ENCODE measurements at places on chromosomes 2 and 18. TPM values are rescaled to one million over a fixed set of nuclear protein-coding genes. Genes with fewer than 3 reads are reported as not detected.

DNA sequence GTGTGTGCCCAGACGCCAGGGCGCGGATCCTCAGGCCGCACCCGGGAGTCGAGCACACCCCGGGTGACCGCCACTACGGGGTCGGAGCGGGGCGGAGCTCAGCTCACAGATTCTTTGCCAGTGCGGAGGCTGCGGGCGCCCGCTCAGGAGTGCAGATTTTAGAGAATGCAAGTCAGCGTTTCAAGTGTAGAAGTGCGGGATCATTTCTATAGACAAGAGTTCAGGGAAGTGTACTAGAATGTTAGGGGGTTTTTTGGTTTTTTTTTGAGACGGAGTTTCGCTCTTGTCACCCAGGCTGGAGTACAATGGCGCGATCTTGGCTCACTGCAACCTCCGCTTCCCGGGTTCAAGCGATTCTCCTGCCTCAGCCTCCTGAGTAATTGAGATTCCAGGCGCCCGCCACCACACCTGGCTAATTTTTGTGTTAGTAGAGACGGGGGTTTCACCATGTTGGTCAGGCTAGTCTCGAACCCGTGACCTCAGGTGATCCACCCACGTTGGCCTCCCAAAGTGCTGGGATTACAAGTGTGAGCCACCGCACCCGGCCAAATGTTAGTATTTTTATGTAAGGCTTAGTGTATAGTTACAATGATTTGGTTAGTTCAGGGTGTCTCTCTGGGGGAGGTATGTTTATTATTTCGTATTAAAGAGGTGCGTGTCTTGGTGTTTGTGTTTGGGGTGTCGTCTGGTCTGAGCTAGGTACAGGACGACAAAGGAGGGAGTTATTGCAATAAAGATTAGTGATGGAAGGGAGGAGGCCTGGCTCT is 619 bp upstream of the FAM168B start:
- no peak for DNase-seq

- DNase-seq = no peak
Observed at GRCh38 chr2:150631236-150631821, 143.9 kb upstream of the RND3 start.

GRCh38 chr18:48724442-48724841 is 185.6 kb downstream of the CTIF start:
- no peak for DNase-seq

DNA sequence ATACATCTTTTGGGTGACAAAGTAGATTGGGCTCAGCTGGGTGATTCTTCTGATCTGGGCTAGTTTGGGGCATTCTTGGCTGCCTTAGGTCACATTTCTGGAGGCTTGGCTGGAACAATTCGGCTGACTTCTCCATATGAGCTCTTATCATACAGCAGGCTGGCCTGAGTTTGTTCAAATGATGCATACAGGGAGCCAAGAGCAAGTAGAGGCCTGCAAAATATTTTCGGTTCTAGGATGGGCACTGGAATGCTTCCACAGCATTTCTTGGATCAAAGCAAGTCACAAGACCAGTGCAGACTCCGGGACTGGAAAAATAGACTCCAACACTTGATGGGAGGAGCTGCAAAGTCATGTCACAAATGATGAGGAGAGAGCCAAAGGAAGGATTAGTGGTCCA is 98.4 kb downstream of the SCG2 start:
- no peak for DNase-seq

DNA sequence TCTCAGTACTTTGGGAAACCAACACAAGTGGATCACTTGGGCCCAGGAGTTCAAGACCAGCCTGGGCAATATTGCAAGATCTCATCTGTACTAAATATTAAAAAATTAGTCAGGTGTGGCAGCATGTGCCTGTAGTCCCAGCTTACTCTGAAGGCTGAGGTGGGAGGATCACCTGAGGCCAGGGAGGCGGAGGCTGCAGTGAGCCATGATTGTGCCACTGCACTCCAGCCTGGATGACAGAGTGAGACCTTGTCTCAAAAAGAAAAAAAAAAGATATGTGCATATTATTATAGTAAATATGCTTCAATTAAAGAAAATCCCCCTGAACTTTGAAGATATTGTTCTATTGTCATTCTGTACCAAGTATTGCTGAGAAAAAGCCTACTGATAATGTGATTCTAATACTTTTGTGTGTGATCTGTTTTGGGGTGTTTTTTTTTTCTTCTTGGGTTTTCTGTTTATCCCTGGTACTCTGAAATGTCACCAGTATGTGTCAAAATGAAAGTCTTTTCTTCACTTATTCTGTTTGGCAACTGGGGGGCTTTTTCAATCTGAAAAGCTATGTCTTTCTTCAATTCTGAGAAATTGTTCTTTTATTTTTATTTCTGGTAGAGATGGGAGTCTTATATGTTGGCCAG is 13.2 kb downstream of the NEURL3 start:
- DNase-seq = no peak

DNA sequence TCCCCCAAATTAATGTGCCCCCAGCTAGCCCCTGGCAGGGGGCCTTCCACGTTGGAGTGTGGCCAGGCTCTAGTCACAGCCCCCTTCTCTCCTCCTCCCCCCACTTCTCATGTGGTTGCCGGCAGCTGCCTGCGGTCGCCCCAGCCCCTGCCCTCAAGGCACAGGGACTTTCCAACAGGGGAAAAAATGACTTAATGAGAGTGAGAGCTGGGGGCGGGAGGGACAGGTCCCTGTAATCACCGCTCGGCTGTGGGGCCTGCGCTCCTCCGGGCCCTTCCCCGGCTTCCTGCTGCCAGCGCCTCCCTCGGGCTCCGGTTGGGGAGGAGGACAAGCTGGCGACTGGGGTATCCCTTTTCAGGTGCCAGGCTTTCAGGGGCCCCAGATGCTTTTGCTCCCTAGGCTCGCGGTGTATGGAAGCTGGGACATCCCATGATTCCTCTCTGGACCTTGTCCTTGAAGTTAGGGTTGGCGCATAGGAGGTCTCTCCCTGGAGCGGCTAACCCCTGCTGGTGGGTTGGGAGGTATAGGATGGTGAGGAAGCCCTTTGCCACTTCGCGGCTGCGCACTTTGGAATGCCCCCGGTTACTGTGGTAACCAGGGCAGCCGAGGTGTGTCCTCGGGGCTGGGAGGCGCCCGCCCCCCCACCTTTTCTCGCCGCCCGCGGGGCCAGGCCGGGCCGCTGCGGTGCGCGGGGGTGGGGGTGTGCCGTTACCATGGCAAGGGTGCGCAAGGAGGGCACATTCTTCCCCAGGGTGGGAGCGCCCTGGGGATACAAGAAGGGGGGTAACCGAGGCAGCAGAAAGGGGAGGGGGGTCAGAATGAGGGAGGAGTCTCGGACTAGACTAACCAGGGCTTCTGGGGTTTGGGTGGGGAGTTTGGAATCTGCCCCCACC is 16.1 kb downstream of the WNT10A start:
- peak; percentile 95 for DNase-seq

DNA sequence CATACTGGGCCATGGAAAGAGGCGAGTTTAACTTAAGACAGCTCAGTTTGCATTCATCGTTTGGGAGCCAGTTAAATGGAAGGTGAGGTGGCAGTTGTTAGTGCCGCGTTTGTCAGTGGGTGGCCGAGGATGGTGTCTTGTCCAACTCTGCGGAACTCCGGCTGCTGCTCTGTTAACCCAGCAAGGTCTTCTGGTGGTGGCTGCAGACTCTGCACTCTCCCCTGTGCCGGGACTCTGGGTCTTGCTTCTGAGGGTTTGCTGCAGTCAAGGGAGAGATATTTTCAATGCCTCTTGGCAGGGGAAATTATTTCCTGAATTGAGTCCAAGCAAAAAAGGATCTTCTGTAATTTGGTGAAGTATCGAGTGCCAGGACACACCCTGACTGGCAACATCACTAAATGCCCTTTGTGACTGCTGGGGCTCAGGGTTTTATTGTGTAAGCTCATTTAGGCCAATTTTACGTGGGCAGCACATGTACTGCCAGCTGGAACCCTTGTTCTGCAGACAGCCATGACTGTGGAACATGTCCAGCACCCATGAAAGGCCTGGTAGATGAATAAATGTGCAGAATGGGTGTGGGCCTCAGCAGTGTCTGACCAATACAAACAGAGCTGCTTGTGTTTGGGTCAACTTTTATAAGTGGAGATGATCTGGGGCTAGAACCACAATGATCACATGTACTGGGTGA is 58.1 kb downstream of the IL1R2 start:
- DNase-seq = no peak

GRCh38 chr2:10387033-10387432 is 61.1 kb downstream of the ODC1 start:
- DNase-seq = no peak

DNA sequence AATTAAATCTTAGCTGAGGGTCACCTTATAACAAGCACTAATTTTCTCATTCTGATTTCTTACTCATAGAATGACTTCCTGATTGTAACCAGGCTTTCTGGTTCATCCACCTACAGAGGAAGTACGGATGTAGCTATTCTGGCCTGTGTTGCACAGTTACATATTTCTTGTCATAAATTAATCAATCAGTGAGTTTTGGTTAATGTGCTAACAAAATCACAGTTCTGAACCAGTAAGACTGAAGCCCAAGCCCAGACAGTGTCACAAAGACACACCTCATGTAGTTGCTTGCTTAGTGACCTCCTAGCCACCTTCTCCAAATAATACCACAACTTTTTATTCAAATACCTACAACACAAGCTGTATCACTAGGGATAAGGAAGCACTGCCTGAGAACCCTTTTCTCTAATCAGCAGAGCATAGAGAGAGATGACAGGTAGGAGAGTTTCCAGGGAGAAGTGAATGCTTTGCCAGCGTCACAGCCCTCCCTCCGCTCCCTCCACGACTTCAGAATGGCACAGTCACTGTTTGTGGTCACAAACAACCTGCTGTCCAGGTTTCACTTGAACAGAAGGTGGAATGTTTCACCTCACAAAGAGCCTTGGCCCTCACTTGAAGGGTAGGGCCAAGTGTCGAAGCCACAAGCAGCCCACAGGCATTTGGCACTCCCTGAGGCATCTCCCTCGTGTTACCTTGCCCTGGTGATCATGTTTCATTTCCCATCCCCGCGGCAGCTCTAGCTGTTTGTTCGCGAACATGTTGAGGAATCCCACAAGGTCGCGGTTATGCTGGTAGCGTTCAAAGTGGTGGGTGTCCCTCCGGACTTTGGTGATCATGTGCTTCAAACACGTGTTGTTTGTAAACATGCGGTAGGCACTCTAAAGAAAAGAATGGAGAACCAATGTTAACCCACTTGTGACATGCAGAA is 120.8 kb upstream of the STK17B start:
- DNase-seq = no peak

SERPINB11 gene
- not detected for total RNA-seq

BCL2L11 gene
- total RNA-seq = 219 TPM

MOGAT1 gene
- total RNA-seq = not detected

SERPINB12 gene
- not detected for total RNA-seq

SPP2 gene
- not detected for total RNA-seq

All from activated CD4-positive, alpha-beta T cell treated with anti-CD3 and anti-CD28 coated beads, Interleukin-2, amount 10 ng/mL, durations not matched to agents 24 days and 14 days (primary cell).